Hepatocyte (in vitro differentiated cells): ENCODE measurements at places on chromosomes 4 and X. TPM values are rescaled to one million over a fixed set of nuclear protein-coding genes. Genes with fewer than 3 reads are reported as not detected.

DNA sequence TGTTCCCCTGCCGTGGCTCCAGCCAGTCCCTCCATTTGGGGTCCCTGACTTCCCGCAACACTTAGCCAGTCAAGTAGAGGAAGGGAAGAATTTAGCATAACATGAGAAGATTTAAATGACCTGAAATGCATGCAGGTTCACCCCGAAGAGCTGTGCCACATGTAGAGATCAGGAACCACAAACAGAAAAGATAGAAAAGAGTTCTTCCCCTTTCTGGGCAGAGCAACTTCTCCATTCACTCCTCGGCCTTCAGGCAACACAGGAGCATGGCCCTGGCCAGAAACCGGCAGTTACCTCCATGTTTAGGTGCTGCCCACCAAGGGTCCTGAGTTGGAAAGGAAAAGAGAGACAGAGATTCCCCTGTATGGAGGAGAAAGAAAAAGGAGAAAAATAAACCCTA lies 5.2 kb downstream of the NLRP2B start:
- no peak overlapping the region for H3K27ac ChIP-seq
- no peaks in the 10 kb centered on the region for H3K27me3 ChIP-seq
- no peak for DNase-seq
- H3K4me1 ChIP-seq = no peaks in the 10 kb centered on the region
- no peaks in the 10 kb centered on the region for H3K36me3 ChIP-seq

GRCh38 chrX:133658293-133658911 lies 243.1 kb upstream of the GPC4 start:
- H3K27ac ChIP-seq = no peak overlapping the region
- H3K27me3 ChIP-seq = no peaks in the 10 kb centered on the region
- no peaks in the 10 kb centered on the region for H3K36me3 ChIP-seq
- H3K4me1 ChIP-seq = peaks cover 4% of the 10 kb centered on the region

DNA sequence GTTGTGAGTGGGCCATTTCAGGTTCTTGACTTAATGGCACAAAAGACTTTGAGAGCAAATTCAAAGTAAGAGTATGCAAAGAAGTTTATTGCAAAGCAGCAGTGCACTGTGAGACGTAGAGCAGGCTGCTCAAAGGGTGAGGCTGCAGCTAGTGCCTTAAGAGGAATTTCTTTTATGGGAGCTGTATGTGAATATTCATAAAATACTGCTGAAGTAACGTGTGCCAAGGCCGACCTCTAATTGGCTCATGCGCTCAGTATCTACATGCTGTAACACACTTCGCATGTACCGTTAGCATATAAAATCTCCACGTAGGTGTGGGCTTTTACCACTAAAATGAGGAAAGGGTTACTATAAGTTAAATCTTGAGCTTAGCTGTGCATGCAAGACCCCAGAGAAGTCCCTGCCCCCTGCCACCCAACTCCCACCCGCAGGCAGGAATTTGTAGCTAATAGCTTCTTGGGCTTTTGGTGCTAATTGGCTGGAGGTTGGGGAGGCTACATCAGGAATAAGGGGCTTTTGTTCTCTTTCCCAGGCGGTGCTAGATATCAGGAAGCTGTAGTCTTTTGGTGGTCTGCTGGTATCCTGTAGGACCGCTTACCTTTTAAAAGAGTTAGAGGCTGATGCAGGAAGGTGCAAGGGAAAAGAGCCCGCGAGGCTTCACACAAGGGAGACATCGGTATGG lies 47.6 kb downstream of the FSTL5 start:
- H3K27ac ChIP-seq = no peak overlapping the region
- no peak overlapping the region for H3K4me3 ChIP-seq
- no peaks in the 10 kb centered on the region for H3K4me1 ChIP-seq
- no peaks in the 10 kb centered on the region for H3K36me3 ChIP-seq
- H3K27me3 ChIP-seq = no peaks in the 10 kb centered on the region

DNA sequence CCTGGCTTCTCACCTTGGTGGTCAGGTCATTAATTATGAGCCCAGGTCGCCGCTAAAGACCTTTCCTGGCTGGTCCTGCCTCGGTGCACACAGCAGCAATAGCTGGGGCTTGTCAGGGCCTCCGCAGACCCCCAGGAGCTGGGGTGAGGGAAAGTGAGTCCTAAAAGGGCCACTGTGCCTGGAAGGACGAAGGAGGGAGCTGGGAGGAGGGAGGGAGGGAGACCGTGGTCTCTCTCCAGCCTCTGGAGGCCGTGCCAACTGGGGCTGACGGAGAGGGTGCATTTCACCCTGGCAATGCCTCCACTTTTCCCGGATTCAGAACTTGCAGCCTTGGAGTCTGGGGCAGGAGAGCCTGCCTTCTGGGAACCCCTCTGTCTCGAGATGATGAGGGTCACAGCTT lies 60.4 kb downstream of the CRLF2 start:
- no peaks in the 10 kb centered on the region for H3K4me1 ChIP-seq
- no peaks in the 10 kb centered on the region for H3K36me3 ChIP-seq

- H3K27ac ChIP-seq = peak overlapping the region; percentile 83
- no peaks in the 10 kb centered on the region for H3K27me3 ChIP-seq
- H3K4me3 ChIP-seq = no peak overlapping the region
- peaks cover 5% of the 10 kb centered on the region for H3K4me1 ChIP-seq
Measured at GRCh38 chrX:106931831-106932491, 11.8 kb downstream of the CLDN2 start.

GRCh38 chrX:118062048-118062789 lies 54.4 kb downstream of the KLHL13 start:
- no peak for DNase-seq
- no peak overlapping the region for H3K4me3 ChIP-seq
- no peak overlapping the region for H3K27ac ChIP-seq
- no peaks in the 10 kb centered on the region for H3K36me3 ChIP-seq
- no peaks in the 10 kb centered on the region for H3K27me3 ChIP-seq

GRCh38 chrX:137847376-137847775 lies 281.4 kb downstream of the ZIC3 start:
- no peak for DNase-seq
- H3K27ac ChIP-seq = no peak overlapping the region
- H3K36me3 ChIP-seq = no peaks in the 10 kb centered on the region
- H3K4me3 ChIP-seq = no peak overlapping the region
- no peaks in the 10 kb centered on the region for H3K4me1 ChIP-seq
- no peaks in the 10 kb centered on the region for H3K27me3 ChIP-seq

DNA sequence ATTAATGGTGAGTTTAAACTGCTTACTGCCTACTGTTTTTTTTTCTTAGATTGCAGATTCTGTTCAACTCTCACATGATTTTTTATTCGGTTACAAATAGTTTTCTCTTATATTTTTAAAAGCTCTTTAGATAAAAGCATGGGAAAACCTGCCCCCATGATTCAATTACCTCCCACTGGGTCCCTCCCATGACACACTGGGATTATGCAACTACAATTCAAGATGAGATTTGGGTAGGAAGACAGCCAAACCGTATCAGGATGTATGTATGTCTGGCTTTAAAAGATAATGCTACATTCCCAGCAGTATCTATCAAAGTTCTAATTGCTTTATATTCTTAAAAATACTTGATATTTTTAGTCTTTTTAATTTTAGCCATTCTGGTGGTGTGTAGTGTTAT lies 131.5 kb downstream of the JADE1 start:
- H3K27me3 ChIP-seq = no peaks in the 10 kb centered on the region
- H3K4me3 ChIP-seq = no peak overlapping the region
- no peak for DNase-seq
- no peaks in the 10 kb centered on the region for H3K36me3 ChIP-seq
- no peak overlapping the region for H3K27ac ChIP-seq
- no peaks in the 10 kb centered on the region for H3K4me1 ChIP-seq

DNA sequence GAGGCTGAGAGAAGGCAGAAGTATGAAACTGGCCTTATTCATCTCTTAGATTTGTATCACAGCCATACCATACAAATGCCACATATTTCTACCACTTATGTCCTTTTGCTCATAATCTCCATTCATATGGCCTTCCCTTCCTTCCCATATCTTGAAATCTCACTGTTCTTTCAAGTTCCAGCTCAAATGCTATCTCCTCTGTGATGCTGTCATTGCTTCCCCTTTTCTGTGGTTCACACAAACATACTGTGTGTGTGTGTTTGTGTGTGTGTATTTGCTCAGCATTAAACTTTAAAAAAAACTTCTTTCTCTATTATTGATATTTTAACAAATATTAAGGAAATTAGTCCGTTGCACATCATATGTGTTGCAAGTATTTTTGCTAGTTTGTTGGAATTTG lies 26.7 kb downstream of the PHKA1 start:
- no peaks in the 10 kb centered on the region for H3K36me3 ChIP-seq
- DNase-seq = no peak
- no peaks in the 10 kb centered on the region for H3K4me1 ChIP-seq
- H3K27ac ChIP-seq = no peak overlapping the region
- no peak overlapping the region for H3K4me3 ChIP-seq
- no peaks in the 10 kb centered on the region for H3K27me3 ChIP-seq

- H3K4me1 ChIP-seq = no peaks in the 10 kb centered on the region
- no peak for DNase-seq
- H3K4me3 ChIP-seq = no peak overlapping the region
- H3K27ac ChIP-seq = no peak overlapping the region
- no peaks in the 10 kb centered on the region for H3K27me3 ChIP-seq
Measured at GRCh38 chr4:168472920-168473319, 7.4 kb downstream of the DDX60L start.

GRCh38 chr4:10200869-10201268 lies 84.3 kb upstream of the WDR1 start:
- H3K27ac ChIP-seq = no peak overlapping the region
- no peaks in the 10 kb centered on the region for H3K4me1 ChIP-seq
- no peak for DNase-seq
- H3K27me3 ChIP-seq = no peaks in the 10 kb centered on the region
- no peaks in the 10 kb centered on the region for H3K36me3 ChIP-seq
- H3K4me3 ChIP-seq = no peak overlapping the region

DNA sequence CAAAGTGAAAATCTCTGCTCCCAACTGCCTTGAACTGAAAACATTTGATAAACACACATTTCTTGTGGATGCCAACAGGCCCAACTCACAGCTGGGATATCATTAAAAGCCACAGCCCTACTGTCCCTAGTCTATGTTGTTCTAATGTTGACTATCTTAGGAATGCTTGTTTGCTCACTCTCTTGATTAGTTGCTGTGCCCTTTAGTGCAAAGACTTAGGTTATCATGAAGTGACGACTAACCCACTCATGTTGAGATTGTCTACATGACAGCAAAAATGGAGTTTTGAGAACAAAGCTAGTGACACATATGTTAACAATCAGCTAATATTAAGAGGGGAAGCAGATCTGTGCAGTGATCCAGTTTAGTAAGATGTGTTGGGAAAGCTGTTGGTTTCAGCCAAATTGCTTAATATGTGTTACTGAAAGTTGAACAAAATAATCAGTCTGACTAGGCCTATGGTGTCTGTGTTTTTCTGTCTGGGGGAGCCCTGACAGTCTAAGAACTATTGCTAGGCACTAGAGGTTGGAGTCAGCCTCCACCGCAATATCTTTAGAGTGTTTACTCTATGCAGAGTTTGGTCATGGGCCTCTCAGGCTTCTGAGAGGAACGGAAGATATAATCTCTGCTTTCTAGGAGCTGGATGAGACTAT lies 125.5 kb downstream of the ATG4A start:
- H3K36me3 ChIP-seq = no peaks in the 10 kb centered on the region
- no peak overlapping the region for H3K4me3 ChIP-seq
- no peak for DNase-seq
- peaks cover 13% of the 10 kb centered on the region for H3K4me1 ChIP-seq

DNA sequence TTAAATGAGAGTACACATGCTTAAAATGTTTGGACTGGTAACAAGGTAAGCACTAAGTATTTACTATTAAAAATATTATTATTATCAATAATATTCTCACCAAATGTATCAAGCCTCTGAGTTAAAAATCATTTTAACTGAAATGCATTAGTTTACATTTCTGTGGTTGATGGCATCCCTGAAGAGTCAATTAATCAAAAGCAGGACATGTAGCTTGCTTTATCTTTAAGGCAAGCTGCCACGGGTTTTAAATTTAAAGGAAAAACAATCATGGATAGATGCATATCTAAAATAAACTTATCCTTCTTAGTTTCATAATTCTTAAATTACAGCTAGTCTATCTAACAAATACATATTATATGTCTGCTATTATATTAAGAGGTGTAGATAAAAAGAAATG lies 584.8 kb upstream of the INTU start:
- H3K27ac ChIP-seq = no peak overlapping the region
- no peaks in the 10 kb centered on the region for H3K27me3 ChIP-seq
- H3K4me3 ChIP-seq = no peak overlapping the region
- DNase-seq = no peak
- H3K36me3 ChIP-seq = no peaks in the 10 kb centered on the region

GRCh38 chr4:140603286-140603685 lies 34.5 kb upstream of the UCP1 start:
- no peaks in the 10 kb centered on the region for H3K36me3 ChIP-seq
- H3K4me1 ChIP-seq = no peaks in the 10 kb centered on the region
- no peak for DNase-seq
- H3K4me3 ChIP-seq = no peak overlapping the region

DNA sequence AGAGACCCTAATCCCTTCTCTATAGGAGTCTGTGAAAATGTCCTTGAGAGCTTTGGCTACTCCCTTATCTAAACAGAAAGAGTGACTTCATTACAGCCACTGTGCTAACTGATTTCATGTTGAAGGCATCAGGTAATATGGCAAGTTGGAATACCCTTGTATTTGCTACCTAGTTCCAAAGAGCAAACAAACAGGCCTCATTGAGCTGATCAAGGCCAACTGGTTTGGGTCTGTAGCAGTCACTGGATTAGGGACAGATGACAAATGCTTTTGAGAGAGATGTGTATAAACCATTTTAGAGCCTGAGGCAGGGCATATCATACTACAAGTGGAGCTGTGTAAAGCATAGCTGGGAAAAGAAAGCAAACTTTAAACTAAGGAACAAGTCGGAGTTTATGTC lies 22.9 kb upstream of the PDLIM5 start:
- no peaks in the 10 kb centered on the region for H3K4me1 ChIP-seq
- H3K27me3 ChIP-seq = no peaks in the 10 kb centered on the region
- H3K36me3 ChIP-seq = no peaks in the 10 kb centered on the region

- H3K27me3 ChIP-seq = no peaks in the 10 kb centered on the region
- DNase-seq = no peak
- no peaks in the 10 kb centered on the region for H3K4me1 ChIP-seq
- no peaks in the 10 kb centered on the region for H3K36me3 ChIP-seq
Measured at GRCh38 chrX:30979271-30979670, 90.2 kb upstream of the TAB3 start.

DNA sequence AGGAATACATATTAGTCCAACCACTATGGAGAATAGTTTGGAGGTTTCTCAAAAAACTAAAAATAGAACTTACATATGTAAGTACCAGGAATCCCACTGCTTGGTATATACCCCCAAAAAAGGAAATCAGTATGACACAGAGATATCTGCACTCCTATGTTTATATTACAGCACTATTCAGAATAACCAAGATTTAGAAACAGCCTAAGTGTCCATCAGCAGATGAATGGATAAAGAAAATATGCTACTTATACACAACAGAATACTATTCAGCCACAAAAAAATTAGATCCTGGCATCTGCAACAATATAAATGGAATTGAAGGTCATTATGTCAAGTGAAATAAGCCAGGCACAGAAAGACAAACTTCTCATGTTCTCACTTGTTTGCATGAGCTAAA lies 27.5 kb upstream of the ABCG2 start:
- H3K4me1 ChIP-seq = peaks cover 11% of the 10 kb centered on the region
- no peaks in the 10 kb centered on the region for H3K36me3 ChIP-seq

Gene NPY2R
- 0.95 and 1.1 TPM in 2 replicates for polyA plus RNA-seq

Gene CSAG2
- 0.33 and 0.64 TPM in 2 replicates for polyA plus RNA-seq

Gene DRD5
- polyA plus RNA-seq = not detected in 2 replicates

Gene LIMCH1
- 10.6 and 15.5 TPM in 2 replicates for polyA plus RNA-seq

Gene SERPINA7
- polyA plus RNA-seq = 33.5 and 47.5 TPM in 2 replicates
